NCI-H187 (cell line): ENCODE measurements at places on chromosomes 4 and X.
A peak's percentile ranks its signal among the peaks of the same experiment; 100 is the strongest.

DNA sequence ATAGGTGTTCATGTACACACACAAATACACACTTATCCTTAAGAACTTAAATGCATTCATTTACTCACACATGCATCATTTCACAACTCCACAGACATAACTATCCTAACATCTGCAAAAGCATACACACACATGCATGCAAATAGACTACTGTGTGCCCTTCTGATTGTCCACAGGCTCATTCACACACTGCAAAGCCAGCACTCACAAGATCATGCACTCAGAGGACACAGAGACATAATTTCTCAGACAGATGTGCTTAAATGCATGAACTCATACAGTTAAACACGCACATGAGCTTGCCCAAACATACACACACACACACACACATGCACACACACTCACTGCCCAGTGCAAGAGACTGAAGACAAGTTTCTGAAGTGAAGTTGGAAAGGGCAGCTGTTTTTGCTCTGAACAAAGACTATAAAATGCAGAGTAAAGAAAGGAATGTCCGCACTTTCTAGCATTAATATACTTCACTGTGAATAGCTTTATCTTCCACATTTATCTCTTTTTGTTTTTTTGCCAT, 1018.0 kb upstream of the HS3ST1 start:
- no peak for DNase-seq

DNA sequence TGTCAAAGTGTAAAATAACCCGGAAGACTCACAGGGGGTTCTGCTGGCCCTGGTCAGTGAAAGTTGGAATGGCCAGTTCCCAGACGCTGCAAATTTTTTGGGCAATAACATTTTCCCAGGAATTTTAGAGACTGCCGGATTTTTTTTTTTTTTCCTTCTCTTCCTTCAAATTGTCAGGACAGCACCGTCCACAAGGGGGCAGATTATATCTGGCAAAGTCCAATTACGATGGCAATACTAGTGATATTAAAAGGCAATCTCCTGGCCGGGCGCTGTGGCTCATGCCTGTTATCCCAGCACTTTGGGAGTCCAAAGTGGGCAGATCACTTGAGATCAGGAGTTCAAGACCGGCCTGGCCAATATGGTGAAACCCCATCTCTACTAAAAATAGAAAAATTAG, 20.5 kb downstream of the SLC25A5 start:
- peak; percentile 14 for DNase-seq

- DNase-seq: no peak
Observed at GRCh38 chr4:150007512-150007911, 70.7 kb upstream of the DCLK2 start.

GRCh38 chrX:129737916-129738315, 863 bp upstream of the XPNPEP2 start:
- no peak for DNase-seq

GRCh38 chr4:760616-761015, 55.0 kb downstream of the PCGF3 start:
- DNase-seq: no peak

DNA sequence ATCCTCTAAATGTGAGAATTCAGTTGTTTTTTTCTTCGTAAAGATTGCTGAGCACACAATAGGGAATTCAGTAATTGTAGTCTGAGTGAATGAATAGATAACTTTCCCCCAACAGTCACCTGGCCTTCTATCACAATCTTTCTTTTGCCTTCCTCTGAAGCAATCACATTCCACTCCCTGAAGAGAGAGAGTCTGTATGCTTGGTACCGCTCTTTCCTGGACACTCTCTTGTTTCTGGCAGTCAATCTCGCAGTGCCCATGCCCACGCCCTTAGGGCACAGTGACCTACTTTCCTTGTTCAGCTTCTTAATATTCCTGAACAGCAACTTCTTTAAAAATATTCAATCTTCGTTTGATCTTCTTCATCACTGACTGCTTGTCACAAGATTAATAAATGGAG, 255.9 kb downstream of the ADAMTS3 start:
- no peak for DNase-seq

DNA sequence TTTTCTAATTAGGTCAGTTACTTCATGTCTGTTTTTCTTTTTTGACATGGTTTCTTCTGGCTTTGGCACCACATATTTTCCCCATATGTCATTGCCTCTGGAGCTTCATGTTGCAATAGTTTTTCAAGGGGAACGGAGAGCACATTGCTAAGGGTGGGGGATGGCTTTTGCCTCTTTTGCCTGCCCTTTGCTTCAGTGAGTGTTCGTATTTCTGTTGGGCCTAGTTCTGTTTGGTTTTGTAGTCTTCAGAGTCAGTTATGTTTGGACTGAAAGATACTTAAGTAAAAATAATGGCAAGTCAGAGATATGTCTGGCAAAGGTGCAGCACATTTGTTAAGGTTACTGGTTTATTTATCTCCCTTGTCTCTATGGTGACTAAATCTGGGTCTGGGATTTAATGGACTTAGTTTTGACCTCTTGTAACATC, 29.1 kb downstream of the FHL1 start:
- no peak for DNase-seq

DNA sequence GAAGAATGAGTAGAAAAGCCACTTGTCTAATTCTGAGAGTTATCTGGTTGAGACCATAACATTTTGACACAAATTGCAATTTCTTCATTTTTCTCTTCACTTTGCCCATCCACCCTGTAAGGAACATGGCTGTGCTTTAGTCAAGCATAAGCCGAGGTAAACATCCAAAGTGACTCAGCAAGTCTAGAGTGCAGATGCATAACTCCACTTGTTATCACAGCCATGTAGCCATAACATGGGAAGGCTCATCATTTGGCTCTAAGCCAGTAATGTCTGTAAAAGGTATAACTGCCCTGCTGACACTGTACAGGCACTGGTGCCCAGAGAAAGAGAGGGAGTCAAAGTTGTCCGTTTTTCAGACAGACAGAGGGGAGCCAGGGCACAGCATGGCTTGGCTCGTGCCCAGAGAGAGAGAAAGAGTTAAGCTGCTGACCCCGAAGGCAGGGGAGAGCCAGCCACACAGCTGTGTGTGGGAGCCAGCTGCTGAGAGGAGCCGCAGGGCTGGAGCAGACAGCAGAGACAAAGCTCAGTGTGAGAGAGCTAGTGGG, 76.9 kb upstream of the EXOC1L start:
- no peak for DNase-seq

- DNase-seq: no peak
Observed at GRCh38 chrX:132467026-132467425, 21.8 kb downstream of the MBNL3 start.

DNA sequence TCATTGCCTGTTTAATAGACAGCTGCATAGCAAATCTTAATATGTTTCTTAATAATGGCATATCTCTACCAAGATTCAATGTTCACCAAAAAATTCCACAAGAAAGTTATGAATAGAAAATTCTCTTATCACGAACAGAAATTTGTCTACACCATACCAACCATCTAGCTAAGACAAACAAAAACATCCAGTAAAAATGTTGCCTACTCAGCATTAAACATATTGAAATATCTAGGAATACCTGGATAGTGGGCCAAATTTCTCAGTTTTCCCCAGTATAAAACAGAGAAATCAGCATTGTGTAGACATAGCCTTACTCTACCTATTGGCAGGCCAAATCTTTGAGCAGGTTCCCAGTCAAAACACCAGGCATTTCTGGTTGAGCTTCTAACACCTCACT, 598.6 kb downstream of the KLHL13 start:
- no peak for DNase-seq

GRCh38 chr4:81314897-81315470, 100.0 kb upstream of the PRKG2 start:
- DNase-seq: no peak

- DNase-seq: no peak
Observed at GRCh38 chrX:7184816-7185215, 36.9 kb upstream of the PUDP start.

GRCh38 chr4:38832624-38833528, 23.7 kb downstream of the TLR6 start:
- no peak for DNase-seq

- no peak for DNase-seq
Observed at GRCh38 chr4:128168701-128169100, 107.6 kb downstream of the LARP1B start.

- DNase-seq: no peak
Observed at GRCh38 chr4:99893839-99894160, 427 bp downstream of the LAMTOR3 start.

- DNase-seq: no peak
Observed at GRCh38 chr4:177380730-177381287, 61.4 kb downstream of the AGA start.

GRCh38 chrX:124023838-124024238, 62.3 kb downstream of the STAG2 start:
- DNase-seq: no peak

DNA sequence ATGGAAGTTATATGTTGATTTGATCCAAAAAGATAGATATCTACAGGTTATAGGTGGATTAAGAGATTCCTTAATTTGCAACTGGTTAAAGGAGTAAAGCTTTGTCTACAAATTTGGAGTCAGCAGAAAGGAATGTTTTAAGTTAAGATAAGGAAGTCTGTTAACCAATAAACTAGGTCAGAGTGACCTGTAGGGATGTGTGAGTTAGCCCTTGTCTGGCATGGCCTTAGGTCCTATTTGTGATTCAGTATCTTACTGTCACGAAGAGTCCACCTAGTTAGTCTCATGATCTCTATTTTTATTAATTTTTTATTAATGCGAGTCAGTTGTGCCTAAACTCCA, 230.8 kb downstream of the INPP4B start:
- DNase-seq: no peak

GRCh38 chrX:134443020-134443419, 16.9 kb upstream of the HPRT1 start:
- DNase-seq: no peak

DNA sequence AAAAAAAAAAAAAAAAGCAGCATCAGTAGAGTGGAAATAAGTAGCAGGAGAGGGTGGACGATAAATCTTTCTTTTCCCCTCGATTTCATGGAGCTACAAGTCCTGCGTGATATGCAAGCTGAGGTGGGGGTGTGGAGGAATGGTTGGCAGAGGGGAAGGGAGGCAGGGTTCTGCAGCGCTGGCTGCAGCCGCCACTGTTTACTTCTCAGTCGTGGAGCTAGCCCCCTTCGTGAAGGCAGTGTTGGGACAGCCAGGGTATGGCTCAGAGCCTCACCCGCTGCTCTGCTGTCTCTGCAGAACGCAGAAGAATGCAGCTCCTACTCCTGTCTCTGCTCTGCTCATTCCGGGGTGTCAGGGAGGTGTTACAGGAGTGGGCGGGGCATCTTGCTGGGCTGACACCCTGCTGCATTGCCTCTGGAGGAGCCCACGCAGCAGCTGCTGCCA, 140.6 kb downstream of the GPM6A start:
- DNase-seq: no peak

GRCh38 chr4:7915875-7916242, 23.8 kb downstream of the AFAP1 start:
- DNase-seq: no peak

DNA sequence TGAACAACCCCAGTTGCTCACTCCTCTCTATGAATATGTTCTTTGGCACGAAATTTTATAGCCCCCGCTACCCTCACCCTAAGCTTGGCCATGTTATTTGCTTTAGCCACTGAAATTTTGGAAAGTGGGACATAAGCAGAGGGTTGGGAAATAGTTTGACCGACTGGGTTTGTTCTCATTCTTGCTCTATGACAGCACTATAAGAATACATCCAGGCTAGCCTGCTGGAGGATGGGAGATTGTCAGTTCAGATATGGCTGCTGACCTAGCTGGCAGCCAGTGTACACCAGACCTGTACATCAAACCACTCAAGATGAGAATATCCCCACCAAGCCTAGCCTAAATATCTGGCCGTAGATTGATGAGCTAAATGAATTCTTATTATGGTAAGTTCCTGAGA, 298.1 kb downstream of the PDGFC start:
- no peak for DNase-seq

GRCh38 chr4:159287767-159288166, 184.9 kb downstream of the RAPGEF2 start:
- DNase-seq: no peak

GRCh38 chr4:163196926-163197480, 30.3 kb upstream of the NAF1 start:
- DNase-seq: no peak

- DNase-seq: no peak
Observed at GRCh38 chr4:96352051-96352517, 512.2 kb downstream of the PDHA2 start.

DNA sequence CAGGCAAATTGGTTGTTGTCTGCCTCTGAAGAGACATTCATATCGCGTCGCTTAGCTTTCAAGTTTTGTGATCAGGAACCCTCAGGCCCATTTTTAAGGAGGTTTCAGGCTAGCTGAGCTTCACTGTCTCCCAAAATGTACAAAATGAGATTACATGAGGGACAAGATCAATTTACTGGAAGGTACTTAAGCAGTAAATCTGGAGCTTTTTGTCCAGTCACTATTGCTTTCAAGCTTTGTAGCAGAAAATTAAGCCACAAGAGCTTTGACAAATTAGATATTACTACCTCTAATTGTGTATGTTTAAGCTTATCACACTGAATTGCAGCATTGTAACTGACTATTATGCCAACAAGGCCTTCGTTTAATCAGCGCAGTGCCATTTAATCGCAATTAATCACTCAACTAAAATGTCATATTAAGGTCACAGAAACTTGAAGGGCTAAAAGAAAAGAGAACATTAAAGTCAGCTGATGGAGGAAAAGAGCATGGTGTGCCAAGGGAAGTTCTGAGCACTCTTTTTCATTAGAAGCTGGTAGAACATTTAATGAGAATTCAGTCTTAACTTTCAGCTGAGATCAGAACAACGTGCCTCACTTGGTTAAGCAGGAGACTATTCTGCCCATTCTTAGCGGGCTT, 353.0 kb downstream of the FBXO8 start:
- DNase-seq: no peak

GRCh38 chr4:53863158-53863557, 201.2 kb downstream of the CHIC2 start:
- no peak for DNase-seq

- DNase-seq: no peak
Observed at GRCh38 chrX:44975666-44976263, 102.8 kb downstream of the KDM6A start.

DNA sequence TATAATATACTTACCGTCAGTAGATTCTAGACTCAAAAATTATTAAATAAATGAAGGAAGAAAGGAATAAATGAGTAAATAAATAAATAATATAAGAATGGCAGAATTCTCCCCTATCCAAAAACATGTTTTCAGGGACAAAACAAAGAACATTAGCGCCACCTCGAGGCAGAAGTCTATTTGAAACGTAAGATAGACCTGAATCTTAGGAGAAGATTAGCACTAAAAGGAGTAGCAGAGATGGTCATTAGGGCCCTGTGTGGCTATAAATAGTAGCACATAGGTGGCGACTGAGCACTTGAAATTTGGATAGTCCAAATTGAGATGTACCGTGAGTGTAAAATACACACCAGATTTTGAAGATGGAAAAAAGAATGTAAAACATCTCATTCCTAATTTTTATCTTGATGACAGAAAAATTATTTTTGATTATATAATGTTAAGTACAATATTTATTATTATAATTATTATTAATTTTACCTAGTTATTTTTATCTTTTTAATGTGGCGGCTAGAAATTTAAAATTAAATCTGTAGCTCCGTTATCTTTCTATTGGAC, 24.3 kb upstream of the SRD5A3 start:
- peak; percentile 44 for DNase-seq

- no peak for DNase-seq
Observed at GRCh38 chr4:97105347-97106099, 1037.8 kb downstream of the STPG2 start.

- DNase-seq: no peak
Observed at GRCh38 chr4:84985952-84986351, 19.5 kb upstream of the WDFY3 start.
